ENCODE measurements at places on chromosomes 12 and 14.
A peak's percentile ranks its signal among the peaks of the same experiment; 100 is the strongest.

GRCh38 chr14:57749267-57749666 is 116.6 kb downstream of the SLC35F4 start:
- DNase-seq: no peak

GRCh38 chr12:66269757-66270383 is 32.4 kb upstream of the HELB start:
- DNase-seq: no peak

- no peak for DNase-seq
Observed at GRCh38 chr14:60599727-60600126, 49.5 kb downstream of the SIX1 start.

- no peak for DNase-seq
Observed at GRCh38 chr12:32292151-32292550, 107.2 kb upstream of the FGD4 start.

- DNase-seq: no peak
Observed at GRCh38 chr14:53542732-53543131, 389.6 kb upstream of the DDHD1 start.

DNA sequence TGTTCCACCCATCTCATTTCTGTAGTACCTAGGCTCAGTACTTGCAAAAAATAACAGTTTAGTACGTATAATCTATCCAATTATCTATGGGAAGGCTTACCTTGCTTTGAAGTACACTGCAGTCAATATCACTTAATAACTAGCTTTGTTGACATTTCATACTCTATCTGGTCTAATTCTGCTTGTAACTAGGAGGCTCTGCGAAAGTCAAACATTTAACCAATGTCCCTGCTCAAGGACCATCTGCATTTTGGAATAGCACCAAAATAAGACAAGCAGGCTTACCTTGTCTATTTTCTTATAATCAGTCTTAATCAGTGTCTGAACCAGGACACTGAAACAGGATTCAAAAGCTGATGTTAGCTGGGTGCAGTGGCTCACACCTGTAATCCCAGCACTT is 39.9 kb downstream of the SLC25A47 start:
- DNase-seq: no peak

GRCh38 chr12:131892711-131893604 is 1.5 kb upstream of the ULK1 start:
- no peak for DNase-seq

GRCh38 chr12:29702972-29703371 is 80.8 kb downstream of the TMTC1 start:
- no peak for DNase-seq

DNA sequence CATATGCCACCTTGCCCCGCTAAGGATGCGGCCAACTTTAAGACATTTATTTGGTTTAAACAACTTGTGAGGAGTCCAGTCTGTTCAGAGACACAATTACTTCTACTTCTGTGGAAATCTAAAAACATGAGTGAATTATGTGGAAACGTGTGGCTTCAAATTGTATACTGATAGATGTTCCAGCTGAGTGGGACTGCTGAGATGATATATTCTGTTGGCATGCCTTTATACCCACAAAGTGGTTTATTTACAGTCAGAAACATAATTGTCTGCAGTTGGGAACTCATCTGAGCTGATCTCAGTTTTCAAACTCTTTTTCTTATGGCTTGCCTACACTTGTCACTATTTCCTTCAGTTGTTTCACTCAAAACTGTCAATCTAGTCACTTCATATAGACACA is 67.8 kb downstream of the FLRT2 start:
- DNase-seq: no peak

GRCh38 chr12:96861656-96862055 is 45.4 kb upstream of the NEDD1 start:
- DNase-seq: no peak

DNA sequence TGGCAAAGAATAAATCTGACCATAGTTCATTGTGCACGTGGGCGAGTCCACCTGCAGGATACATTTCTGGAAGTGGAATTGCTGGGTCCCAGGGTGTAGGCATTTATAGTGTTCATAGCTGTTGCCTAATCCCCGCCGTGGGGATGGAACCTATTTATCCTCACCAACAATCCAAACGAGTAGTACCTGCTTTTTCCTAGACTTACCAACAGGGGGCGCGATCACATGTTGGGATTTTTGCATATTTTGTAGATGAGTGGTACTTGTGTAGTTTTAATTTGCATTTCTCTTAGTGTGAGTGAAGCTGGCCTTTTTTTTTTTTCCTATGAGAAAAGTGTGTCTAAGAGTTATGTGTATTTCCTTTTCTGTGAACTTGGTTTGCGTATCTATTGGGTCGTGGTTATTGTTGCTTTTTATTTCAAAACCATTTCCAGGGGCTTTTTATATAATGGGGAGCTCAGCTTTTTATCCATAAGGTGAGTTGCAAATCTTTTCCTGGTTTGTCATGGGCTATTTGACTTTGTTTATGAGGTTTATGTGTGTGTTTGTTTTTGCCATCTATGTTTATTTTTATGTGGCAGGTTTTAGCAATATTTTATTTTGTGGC is 67.2 kb downstream of the CCDC92 start:
- DNase-seq: peak; percentile 34

DNA sequence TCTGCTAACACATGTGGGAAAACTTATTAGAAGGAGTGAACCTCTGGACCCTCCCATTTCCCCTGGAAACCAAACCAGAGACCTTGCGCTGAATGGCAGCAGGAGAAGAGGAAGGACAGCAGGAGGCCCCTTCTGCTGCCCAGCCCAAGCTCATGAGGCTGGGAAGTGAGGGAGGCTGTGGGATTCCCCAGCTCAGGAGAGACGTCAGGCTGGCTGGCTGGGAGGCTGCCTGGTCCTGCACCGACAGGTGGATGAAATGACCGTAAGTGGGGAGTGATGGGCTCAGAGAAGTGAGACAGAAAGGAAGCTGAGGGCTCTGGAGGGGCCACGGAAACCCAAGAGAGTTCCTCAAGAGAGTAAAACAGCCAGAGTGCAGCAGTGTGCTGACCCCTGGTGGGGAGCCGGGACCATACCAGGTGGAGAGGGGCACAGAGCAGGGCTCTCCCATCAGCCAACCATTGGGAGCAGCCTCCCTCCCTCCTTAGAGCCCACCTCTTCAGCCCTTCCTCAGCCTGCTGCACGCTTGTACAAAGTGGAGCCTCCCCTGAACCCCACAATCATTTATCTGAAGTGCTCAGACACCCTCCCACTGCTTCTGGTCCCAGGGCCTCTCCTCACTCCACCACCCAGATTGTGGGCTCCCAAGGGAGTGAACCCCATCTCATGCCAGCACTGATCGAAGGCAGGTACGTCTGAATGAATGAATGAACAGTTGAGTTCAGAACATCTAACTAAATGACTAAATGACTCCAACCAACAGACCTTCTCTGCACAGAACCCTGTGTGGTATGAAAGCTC is 14.0 kb downstream of the TAMALIN start:
- peak; percentile 79 for DNase-seq

DNA sequence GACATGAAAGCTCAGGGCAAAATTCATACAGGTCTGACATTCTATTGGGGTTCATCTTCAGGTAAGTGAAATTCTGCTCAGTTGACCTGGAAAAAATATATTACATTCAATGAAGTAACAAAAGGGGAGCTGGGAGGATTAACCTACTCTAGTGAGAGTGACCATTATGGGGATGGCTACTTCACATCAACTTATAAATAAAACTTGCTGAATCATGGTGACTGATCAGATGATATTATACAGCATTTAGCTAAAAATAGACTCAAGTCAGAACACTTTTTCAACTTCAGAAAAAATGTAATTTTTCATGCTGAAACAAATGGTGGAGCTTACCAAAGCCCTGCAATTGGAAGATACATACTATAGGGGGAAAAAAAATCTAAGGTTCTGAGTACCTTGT is 800.2 kb downstream of the FSCB start:
- no peak for DNase-seq

DNA sequence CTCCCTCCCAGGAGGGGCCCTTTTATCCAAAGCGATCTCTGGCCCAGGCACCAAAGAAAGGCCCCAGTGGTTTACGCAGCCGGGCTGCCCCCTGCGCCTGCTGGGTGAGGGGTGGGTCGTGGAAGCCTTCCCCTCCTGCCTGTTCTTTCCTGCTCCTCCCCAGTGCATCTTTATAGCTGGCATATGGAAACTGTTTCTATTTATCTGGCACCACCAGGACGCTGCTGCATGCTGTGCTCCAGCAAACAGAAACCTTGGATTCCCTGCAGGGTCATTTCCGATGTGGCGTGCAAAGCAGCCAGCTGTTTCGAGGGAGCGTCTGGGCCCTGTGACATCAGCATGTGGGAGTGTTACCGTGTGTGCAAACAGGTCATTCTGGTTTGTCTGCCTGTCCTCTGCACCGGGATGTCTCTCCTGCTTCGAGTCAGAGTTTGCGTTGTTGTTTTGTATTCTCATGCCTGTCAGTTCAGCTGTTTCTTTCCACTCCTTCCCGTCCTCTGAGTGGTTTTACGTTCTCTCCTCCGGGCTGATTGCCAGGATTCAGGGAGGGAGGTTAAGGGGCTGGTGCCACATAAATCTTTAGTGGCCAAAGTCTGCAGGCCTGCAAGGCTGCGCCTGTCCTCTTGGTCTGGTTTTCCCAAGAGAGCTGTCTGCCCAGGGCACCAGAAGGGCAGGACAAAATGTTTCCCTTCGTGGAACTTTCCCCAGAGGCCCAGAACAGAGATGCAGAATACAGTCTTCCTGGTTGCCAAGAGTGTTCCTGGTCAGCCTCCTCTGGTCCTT is 24.6 kb downstream of the TPCN1 start:
- peak; percentile 62 for DNase-seq

DNA sequence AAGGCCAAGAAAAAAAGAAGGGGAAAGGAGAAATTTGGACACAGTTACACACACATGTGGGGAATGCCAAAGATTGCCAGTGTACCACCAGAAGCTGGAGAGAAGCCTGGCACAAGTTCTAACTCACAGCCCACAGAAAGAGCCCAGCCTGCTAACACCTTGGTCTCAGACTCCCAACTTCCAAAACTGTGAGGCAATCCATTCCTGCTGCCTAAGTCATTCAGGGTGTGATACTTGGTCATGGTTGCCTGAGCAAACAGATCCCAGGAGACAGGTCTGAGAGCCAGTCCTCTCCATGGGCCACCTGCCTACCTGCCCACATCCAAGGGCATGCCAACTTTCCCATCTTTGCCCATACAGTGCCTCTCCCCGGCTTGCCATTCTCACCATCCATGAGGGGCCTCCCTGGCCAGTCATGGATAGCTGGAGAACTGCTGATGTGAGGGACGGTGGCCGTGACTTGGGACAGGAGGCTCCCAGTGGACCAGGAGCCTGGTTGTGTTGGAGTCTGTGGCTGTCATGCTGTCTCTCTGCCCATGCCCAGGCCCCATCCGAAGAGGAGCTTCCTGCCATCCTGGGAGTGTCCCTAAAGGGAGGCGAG is 198.0 kb upstream of the RTL1 start:
- no peak for DNase-seq

GRCh38 chr14:28876572-28876945 is 110.0 kb downstream of the FOXG1 start:
- no peak for DNase-seq

- no peak for DNase-seq
Observed at GRCh38 chr12:127411981-127412380, 855.0 kb upstream of the TMEM132C start.

GRCh38 chr12:66516133-66516532 is 162.7 kb downstream of the GRIP1 start:
- DNase-seq: no peak

- DNase-seq: no peak
Observed at GRCh38 chr12:12070674-12071656, at the start of gene BCL2L14. BCL2L14 (plus strand) TSS chr12:12070939; CDS start chr12:12079306, 8,367 bp downstream.

DNA sequence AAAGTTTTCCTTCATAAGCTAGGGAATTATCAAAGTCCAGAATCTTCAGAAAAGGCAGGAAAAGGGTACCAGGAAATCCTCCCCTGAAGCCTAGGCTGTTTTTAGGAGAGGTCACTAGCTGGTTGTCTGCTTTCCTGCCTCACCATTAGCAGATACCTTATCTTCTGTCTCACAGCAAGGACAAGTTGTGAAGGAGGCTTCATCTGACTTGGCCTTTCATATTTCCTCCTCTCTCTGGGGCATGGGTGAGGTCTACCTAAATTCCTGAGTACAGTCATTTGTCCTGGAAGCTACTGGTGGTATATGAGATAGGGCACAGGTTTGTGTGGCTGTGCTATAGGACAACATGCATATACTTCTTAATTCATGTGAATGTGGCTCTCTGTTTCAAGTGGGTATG is 2.3 kb downstream of the FOXJ2 start:
- no peak for DNase-seq

DNA sequence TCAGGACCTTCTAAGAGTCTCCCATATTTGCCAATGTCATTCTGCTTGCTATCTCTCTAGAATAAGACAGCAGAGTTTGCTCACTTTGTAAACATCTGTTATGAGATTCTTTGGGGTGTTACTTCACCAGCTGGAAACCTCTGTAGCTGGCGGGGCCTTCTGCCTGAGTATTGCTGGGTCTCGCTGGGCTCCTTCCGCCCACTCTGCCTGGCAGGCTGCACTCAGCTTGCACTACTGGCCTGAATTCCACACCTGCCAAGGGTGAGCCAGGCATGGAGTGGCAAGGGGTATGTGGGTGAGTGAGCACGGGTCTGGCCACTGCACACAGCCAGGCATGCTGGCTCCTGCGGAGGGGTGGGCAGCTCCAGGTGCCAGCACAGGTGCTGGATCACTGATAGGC is 267.3 kb upstream of the PDE3A start:
- DNase-seq: no peak

- DNase-seq: no peak
Observed at GRCh38 chr12:127711108-127711507, 555.9 kb upstream of the TMEM132C start.

GRCh38 chr14:77707355-77707723 is 484 bp downstream of the ALKBH1 start:
- no peak for DNase-seq

DNA sequence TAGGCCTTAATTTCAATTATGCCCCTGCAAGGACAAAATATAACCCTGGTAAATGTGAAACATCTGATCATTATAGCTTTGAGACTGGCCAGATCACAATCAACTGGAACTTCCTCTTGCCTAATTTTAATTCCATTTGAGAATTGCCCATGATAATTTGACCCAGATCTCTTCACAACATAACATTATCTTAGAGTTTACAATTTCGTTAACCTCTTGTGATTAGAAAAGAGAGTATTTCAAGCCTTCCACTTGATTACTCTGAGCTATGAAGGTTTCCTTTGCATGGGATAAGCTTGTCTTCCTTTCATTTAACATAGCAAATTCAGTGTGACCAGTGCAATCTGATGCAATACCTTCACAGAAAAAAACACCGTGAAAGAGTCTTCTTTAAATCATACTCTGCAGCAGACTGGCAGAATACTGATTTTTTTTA is 143.6 kb downstream of the DUSP6 start:
- no peak for DNase-seq

GRCh38 chr12:68264158-68264855 is 10.9 kb upstream of the IL22 start:
- no peak for DNase-seq

All from nephron progenitor cell (in vitro differentiated cells).